ENCODE measurements at places on chromosomes 7 and 10. TPM values are rescaled to one million over a fixed set of nuclear protein-coding genes. Genes with fewer than 3 reads are reported as not detected.

PRTFDC1 gene
- 16.6 TPM for total RNA-seq

CCDC172 gene
- total RNA-seq: not detected

ZP3 gene
- total RNA-seq: 15.6 TPM

SLC25A28 gene
- total RNA-seq: 23.6 TPM

Measured in A549 treated with dexamethasone at 1 μM for 4 hours (cell line).